ENCODE measurements at places on chromosomes 12 and 14.

- DNase-seq: peak; percentile 19
Observed at GRCh38 chr14:77177702-77178101, 3.9 kb upstream of the TMEM63C start.

- DNase-seq: no peak
Observed at GRCh38 chr14:68951800-68952530, 27.1 kb downstream of the ACTN1 start.

DNA sequence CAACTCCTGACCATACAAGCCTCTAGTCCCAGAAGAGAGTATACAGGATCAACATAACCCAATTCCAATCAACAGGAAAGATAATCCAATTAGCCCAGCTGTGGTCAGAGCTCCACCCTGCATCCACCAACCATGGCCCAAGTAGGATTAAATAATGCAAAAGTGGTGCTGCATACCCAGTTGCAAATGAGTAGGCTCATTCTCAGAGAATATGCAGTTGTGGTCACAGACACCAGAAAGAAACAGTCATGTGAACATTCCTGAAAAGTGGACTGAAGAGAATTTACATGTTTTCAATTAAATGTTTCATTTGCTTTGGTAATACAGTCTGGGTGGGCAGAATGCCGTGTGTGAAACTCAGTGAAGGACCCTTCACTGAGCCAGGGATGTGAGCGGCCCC, 167.2 kb upstream of the BMP4 start:
- no peak for DNase-seq

DNA sequence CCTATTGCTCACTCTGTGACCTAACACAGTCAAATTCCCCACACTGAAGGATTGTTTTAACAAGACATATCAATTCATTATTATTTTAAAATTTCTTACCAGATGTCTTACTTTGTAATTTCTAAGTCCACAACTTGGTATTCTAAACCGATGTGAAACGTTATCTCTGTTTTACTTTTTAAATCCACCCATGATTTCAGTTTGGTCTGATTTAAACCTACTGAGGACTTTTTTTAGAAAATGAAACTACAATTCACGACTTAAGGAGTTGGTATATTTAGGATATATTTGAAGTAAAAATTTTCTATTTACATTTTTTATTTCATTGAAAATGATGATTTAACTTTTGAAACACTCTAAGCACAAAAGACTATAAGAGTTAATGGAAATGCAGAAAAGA, 35.1 kb upstream of the GRIP1 start:
- DNase-seq: no peak

DNA sequence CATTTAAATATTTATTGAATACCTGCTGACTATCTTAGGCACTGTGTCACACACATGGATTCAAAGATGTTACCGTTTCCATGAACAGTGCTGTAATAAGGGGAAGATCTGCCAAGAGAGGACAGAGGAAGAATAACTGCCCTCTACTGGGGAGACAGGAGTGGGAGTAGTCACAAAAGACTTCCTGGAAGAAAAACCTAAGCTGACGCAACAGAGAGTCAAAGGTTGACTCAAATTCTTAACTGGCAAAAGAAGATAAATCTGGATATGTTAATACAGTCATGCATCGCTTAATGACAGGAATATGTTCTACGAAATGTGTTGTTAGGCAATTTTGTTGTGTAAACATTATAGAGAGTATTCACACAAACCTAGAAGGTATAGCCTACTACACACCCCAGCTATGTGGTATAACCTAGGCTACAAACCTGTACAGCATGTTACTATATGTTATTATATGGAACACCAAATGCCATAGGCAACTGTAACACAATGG, 51.5 kb downstream of the DCAF5 start:
- DNase-seq: peak; percentile 95

DNA sequence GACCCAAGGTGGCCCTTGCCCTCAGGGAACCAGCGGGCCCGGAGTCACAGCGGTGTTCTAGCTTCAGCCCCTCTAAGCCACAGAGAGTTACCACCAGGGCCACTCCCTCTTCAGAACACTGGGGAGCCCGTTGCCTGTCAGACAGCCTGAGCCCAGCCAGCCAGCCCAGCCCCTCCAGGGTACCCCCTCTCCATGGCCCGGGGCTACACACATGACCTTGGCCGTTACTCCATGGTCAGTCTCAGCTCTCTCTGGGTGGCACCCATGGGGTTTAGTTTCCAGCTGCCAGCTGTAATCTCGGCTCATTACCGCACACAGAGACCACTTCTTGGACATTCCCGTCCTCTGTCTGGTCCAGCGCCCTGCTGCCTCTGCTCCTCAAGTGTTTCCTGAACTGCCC, 35.0 kb downstream of the PPP2R5C start:
- DNase-seq: no peak

DNA sequence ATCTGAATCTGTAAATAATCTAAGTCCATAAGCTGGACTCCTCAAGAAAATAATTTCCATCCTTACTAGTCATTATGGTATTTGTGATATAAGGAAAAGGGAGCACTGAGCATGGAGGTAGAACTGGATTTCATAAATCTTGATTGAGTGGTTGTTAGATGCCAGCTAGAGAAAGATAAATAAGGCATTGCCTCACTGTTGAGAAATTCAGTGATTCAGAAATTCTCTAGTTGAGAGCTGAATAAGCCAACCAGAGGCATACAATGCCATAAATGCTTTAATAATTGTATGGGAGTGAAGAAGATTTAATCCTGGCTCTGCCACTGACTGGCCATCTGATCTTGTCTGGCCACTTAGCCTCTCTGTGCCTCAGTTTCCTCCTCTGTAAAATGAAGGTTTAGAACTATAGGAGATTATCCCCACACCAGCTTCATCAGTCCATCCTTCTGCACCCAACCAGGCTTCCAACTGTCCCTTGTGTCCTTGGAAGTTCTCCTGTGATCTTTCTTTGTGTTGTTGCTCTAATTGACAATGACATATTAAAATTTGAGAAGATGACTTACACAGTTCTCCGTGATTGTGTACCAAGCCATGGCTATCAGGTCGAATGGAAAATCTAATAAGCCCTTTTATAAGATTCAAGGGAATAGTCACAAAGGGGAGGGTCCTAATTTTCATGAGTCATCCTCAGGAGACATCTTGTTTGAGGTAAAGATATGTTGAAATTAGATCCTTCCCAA, 394.3 kb downstream of the EGLN3 start:
- peak; percentile 33 for DNase-seq

GRCh38 chr14:69662636-69663299, 51.4 kb downstream of the SUSD6 start:
- no peak for DNase-seq

DNA sequence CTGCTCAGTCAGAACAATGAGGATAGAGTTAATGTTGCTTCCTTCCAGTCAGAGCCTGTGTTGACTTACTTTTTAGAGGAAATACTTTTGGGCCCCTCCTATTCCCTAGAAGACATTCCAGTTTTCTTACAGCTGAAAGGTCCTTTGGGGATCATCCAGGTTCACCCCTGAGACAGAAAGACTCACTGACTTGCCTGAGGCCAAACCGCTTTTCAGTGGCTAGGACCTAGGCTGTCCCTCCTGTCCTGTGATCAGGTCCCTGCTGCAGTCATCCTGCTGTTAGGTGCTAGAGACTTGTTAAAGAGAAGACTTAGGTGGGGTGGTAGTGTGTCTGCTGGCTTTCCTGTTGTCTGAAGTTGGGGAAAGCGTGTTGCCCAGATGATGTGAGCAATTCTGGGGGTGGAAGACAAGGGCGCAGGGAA, 39.6 kb downstream of the SUSD6 start:
- no peak for DNase-seq

DNA sequence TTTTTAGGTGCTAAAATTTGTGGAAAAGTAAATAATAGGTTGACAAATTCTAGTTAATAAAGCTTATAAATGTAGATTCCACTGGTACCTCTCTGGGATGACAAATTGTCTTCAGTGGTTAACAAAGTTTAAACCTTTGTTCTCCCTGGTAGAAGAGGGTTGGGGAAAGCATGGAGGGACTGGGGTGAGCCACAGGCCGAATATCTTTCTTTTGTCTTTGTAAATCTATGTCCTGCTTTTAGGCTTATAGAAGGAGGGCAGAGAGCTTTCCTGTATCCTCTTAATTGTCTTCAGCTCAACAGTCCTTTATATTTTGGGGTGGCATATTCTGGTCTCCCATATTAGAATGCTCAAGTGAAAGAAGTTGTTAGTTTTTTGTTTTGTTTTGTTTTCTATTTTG, 142.2 kb upstream of the CNOT2 start:
- DNase-seq: no peak

Measured in fibroblast of mammary gland (primary cell).